ENCODE measurements at places on chromosomes 2 and 18. TPM values are rescaled to one million over a fixed set of nuclear protein-coding genes. Genes with fewer than 3 reads are reported as not detected.

Gene SCN9A
- total RNA-seq: 1.3 TPM

Gene SLC8A1
- total RNA-seq: 6.5 TPM

Gene REEP1
- not detected for total RNA-seq

Gene SAG
- total RNA-seq: not detected

Gene MRPL44
- total RNA-seq: 31.1 TPM

Gene OTOF
- total RNA-seq: 0.81 TPM

Gene NETO1
- 0.54 TPM for total RNA-seq

Gene SKOR2
- not detected for total RNA-seq

Gene STAM2
- 27.4 TPM for total RNA-seq

Gene CCDC68
- 6.3 TPM for total RNA-seq

Gene NAT8
- not detected for total RNA-seq

Gene PROKR1
- total RNA-seq: not detected

Gene MZT2A
- total RNA-seq: 47.8 TPM

Gene CCDC121
- total RNA-seq: 1.6 TPM

Gene GAL3ST2
- not detected for total RNA-seq

Gene B3GNT7
- total RNA-seq: not detected

Gene UPP2
- not detected for total RNA-seq

Gene CHPF
- 214 TPM for total RNA-seq

Gene KIDINS220
- total RNA-seq: 33.4 TPM

Gene COL4A3
- total RNA-seq: 3.1 TPM

Gene MOGAT1
- not detected for total RNA-seq

Gene MOCOS
- 1.1 TPM for total RNA-seq

Gene ACTR2
- 69.3 TPM for total RNA-seq

Gene ARHGAP28
- total RNA-seq: 1.1 TPM

Gene G6PC2
- total RNA-seq: not detected

Gene TUBB6
- total RNA-seq: 509 TPM

Gene CRYBA2
- not detected for total RNA-seq

Gene DNAJC5G
- not detected for total RNA-seq

Gene CPLX4
- total RNA-seq: not detected

Gene TUBA4A
- 39.2 TPM for total RNA-seq

Gene CAMKMT
- 13.5 TPM for total RNA-seq

Gene SCYGR4
- not detected for total RNA-seq

Measured in cardiac atrium fibroblast (primary cell).